ENCODE measurements at places on chromosomes 7 and 10.

GRCh38 chr10:13631594-13631993 lies 44.8 kb downstream of the PRPF18 start:
- DNase-seq: no peak

DNA sequence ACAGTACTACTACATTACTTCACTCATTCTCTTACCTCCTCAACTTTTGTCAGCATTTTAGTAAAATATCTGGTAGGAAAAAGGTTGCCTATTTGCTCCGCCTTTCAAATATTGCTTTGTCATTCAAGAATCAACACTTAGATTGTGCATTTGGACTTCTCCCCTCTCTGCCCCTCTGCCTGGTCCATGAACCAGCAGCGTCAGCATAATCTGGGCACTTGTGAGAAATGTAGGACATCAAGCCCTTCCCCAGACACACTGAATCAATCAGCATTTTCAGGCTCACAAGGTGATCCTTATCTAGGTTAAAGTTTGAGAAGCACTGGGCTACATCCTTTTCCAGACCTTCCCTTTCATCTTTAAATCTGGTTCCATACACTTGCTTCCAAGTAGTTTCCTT lies 16.3 kb downstream of the SLC13A1 start:
- no peak for DNase-seq

- no peak for DNase-seq
Measured at GRCh38 chr10:27564398-27564797, 60.3 kb downstream of the RAB18 start.

DNA sequence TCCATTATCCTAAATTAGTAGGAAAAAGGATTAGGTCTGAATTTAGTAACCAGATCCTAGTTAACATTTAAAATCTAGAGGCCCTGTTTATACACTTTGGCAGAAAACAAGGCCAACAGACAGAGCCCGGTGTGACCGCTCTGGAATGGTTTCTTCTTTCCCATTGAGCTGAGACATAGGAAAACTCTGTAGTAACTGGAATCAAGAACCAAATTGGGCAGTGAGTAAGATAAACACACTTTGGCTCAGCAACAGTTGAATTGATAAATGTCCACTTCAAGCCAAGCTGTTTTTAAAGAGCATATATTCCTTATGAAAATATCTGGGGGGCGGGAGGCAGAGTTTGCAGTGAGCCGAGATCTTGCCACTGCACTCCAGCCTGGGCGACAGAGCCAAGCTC lies 343.7 kb upstream of the SEMA3A start:
- DNase-seq: no peak

DNA sequence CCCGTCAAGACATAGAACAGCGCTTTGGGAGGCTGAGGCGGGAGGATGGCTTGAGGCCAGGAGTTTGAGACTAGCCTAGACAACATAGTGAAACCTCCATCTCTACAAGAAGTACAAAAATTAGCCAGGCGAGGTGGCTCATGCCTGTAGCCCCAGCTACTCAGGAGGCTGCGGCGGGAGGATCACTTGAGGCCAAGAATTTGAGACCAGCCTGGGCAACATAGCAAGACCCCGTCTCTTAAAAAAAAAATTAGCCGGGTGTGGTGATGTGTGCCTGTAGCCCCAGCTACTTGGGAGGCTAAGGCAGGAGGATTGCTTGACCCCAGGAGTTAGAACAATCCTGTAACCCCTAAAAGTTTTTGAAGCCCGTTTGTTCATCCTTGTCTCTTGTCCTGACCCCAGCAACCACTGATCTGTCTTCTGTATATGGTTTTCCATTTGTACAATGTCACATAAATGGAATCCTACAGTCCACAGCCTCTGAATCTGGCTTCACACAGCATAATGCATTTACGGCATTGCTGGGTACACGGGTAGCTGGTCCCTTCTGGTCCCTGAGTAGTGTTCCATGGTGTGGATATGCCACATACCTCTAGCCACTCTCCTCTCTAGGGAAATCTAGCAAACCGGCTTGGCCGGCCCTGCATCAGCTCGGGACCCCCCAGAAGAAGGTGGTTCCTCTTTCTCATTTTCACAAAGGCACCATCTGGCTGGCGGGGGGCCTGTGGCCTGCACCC lies 8.4 kb downstream of the GTF2IRD1 start:
- no peak for DNase-seq

- peak; percentile 88 for DNase-seq
Measured at GRCh38 chr10:126060261-126060931, 164.0 kb downstream of the FANK1 start.

- DNase-seq: no peak
Measured at GRCh38 chr10:76727038-76727437, 910.6 kb downstream of the KCNMA1 start.

GRCh38 chr10:16586358-16587138 lies 64.9 kb upstream of the C1QL3 start:
- DNase-seq: no peak

DNA sequence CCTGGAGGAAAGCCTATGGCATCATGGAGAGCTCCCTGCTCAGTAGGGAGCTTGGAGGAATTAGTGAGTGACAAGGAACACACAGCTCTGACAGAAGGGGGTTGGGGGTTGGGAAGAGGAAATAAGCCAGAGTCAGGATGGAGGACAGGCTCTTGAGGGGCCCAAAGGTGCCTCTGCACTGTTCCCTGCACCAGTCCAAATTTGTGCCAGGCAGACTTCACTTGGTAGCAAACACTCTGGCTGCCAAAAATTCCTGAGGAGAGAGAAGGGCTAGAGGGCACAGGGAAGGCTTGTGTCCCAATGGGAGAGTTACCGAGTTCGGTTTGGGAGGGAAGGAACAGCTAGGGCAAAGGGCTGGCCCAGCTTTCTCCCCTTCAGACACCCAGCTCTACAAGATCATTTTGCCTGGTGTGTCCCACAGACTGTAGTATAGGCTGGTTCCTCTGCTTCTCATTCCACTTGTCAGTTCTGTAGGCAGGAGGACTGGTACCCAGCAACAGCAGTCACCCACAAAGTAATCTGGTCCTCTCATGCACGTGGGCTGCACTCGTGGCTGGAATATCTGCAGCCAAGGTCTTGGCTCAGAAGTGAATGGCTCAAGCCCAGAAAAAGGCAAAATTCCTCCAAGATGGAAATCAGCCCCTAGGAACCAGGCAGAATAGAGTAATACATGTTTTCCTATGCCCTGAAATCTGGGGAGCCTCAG lies 8.0 kb upstream of the KCNIP2 start:
- no peak for DNase-seq

GRCh38 chr7:53476566-53476965 lies 441.1 kb downstream of the POM121L12 start:
- DNase-seq: no peak

DNA sequence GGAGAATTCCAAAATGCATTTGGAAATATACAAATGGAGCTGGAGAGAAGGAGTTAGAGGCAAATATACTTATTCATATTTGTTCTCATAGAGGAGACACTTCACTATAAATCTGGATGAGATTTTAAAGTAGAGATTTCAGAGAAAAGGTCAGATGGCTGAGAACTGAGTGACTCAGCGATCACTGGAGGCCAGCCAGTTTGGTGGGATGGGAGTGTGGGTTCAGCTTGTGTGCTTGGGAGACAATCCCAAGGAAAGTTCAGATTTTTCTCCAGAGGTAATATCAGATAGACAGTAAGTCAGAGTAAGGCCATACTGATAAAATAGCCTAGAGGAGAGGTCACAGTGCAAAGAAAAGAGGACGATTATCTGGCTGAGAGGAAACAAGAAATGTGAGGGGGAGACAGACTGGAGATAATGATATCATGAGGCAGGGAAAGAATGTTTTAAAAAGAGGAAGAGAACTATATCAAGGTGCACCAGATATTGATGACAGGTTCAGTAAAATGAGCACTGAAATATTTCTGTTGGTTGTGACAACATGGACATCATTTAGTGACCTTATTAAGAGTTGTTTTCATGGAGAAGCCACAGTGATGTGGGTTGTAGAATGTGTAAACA lies 67.0 kb downstream of the MDFIC start:
- peak; percentile 63 for DNase-seq

DNA sequence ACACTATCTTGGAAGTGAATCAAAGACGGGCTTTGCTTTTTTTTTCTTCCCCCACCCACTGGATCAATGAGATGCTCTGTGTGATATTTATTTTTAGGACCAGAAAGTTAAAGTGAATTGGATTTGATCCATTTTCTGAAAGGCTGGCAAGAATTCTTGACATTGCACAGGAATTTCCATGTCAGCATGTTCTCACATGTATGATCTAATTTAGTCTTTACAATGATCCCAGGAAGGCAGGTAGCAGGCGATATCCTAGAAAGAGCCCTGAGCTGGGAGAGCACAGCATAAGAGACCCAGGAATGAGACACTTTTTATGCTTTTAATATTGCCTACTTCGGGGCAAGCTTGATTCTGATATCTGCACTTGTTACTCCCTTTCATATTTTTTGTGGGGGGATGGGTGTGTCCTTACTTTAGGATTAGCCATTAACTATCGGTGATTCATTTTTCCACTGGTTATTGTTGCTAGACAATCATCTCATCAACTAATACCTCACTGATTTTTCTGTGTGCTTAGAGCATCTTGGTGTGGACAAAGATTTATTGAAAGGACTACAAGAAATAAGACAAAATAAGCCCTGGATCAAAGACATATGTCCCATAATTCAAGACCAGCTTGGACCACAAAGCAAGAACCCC lies 58.1 kb downstream of the NRP1 start:
- peak; percentile 40 for DNase-seq

DNA sequence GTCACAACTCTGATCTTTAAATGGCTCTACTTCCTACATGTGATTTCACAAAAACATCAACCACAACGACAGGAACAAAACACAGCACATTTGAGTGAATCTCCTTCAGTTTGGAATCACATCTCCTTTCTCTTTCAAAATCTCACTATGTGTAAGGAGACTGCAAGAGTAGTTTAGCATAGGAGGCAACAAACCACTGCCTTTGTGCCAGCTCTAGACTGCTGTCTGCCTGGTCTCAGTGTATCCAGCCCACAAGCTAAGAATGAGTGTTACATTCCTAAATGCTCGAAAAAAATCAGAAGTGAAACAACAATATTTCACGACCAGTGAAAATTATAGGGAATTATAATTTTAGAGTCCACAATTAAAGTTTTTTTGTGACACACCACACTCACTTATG lies 217.0 kb upstream of the STEAP4 start:
- no peak for DNase-seq

- peak; percentile 47 for DNase-seq
Measured at GRCh38 chr10:114448897-114449296, 44.6 kb upstream of the AFAP1L2 start.

DNA sequence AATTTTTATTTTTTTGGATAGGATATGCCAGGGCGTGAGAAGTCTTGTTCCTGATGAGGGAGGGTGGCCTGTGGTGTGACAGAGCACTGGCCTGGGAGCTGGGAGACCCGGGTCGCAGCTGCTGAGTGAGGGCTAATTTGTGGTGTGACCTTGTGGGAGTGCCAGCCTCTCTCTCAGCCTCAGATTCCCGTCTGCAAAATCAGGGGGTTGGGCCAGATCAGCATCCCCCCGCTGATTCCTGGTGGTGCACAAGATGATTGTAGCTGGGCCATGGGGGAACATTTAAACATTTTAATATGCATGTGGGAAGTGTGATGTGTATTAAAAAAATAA lies 14.9 kb downstream of the TSPAN15 start:
- DNase-seq: no peak

DNA sequence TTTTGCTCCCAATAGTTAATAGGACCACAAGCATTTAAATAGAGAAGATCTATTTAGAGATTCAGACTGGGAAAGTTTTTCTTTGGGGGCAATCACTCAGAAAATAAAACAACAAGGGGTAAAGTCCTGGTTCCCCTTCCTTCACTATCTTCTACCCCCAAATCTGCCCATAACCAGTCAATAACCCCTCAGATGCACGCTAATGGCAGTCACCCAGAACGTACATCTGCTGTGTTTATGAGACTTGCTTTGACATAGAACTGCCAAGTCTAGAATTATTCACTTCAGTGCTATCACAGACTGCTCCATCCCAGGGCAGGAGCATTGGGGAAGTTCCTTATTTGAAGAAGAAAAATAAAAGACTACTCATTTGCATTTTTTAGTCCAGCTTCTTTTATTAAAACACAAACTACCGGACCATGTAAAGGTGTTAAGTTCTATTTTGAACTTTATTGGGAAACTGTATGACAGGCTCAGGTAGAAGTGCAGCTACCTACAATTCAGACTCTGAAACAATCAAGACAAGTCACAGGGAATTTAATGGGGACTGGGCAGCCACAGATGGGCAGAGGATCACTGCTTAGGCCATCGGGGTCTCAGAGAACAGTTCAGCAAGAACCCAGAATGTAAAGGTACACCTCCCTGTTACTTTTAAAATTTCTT lies 38.4 kb downstream of the ANK3 start:
- no peak for DNase-seq

GRCh38 chr10:85578860-85579259 lies 787.7 kb downstream of the GRID1 start:
- DNase-seq: no peak

GRCh38 chr7:19001854-19002253 lies 115.6 kb downstream of the TWIST1 start:
- no peak for DNase-seq

GRCh38 chr7:111516612-111517011 lies 45.7 kb downstream of the IMMP2L start:
- no peak for DNase-seq

- DNase-seq: peak; percentile 46
Measured at GRCh38 chr10:69629897-69630650, at the start of gene FAM241B. FAM241B (plus strand) TSS chr10:69630247; CDS start chr10:69631744, 1,497 bp downstream.

DNA sequence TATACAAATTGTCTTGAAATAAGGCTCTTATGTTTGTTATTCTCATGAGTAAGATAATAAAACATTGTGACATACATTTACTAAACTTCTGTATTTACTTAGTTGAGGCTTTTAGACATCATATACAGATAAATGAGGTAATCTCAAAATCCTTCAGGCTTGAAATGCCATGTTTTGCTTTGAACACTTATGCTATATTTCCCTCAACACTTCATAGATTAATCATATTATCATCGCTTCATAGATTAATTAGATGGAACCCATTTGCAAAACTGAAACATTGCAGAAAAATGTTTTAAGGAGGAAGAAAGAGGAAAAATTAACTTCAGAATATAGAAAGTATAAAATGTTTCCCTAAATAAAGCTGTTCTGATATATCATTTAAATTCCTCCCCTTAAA lies 165.0 kb upstream of the CNTNAP2 start:
- DNase-seq: no peak

DNA sequence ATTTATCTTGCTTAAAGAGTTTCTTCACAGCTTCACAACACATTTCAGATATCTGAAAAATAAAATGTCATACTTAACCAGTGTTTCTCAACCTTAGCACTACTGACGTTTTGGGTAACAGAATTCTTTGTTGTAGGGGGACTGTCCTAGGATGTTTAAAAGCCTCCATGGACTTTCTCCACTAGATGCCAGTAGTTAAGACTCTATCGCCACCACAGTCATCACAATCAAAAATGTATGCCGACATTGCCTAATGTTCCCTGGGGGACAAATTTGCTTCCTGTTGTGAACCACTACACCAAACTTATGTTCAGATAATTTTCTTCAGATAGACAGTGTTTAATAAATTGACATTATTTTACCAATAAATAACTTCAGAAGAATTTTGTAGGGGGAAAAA lies 13.4 kb downstream of the NOC3L start:
- no peak for DNase-seq

Measured in dermis blood vessel endothelial cell (primary cell).